SJCRH30 (cell line): ENCODE measurements at places on chromosomes 5 and 9. TPM values are rescaled to one million over a fixed set of nuclear protein-coding genes. Genes with fewer than 3 reads are reported as not detected.

The IRGM gene
- total RNA-seq = not detected in 2 replicates

The IL4 gene
- not detected in 2 replicates for total RNA-seq

The RORB gene
- total RNA-seq = not detected in 2 replicates

DNA sequence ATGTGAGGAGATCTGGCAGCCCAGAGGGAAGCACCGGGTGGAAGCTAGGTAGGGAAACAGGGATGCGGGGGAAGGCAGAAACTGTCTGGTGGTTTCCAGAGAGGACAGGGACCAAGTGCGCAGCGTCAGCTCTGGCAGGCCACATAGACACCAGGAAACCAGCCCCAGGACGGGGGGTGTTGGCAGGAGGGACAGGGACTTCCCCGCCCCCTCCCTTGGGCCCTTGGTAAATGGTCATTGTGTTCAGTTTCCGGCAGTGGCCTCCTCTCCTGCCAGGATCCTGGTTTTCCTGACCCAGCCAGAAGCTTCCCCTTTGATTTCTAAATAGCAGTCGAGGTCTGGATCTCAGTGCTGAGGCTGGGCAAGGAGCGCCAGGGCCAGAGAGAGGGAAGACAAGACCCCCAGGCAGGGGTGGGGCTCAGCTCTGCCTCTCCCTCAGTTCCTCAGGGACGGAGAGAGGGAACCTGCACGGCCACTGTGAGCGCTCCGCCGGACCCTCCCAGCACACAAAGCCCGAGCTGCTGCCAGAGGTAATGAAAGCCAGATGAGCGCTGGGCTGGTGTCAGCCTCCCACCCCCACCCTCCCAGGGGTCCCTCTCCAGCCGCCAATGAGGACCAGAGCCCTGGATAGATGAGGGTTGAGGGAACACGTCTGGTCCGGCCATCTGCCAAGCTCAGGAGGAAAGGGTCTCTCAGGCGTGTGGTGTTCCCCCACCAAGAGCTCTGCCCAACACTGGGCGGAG, 1.8 kb downstream of the RALGDS start:
- H3K27me3 ChIP-seq = no peaks in the 10 kb centered on the region
- DNase-seq = no peak
- no peak overlapping the region for H3K27ac ChIP-seq
- peak overlapping the region; percentile 9; the same call in 1 of the 2 replicates for H3K4me3 ChIP-seq
- no peaks in the 10 kb centered on the region for H3K36me3 ChIP-seq

DNA sequence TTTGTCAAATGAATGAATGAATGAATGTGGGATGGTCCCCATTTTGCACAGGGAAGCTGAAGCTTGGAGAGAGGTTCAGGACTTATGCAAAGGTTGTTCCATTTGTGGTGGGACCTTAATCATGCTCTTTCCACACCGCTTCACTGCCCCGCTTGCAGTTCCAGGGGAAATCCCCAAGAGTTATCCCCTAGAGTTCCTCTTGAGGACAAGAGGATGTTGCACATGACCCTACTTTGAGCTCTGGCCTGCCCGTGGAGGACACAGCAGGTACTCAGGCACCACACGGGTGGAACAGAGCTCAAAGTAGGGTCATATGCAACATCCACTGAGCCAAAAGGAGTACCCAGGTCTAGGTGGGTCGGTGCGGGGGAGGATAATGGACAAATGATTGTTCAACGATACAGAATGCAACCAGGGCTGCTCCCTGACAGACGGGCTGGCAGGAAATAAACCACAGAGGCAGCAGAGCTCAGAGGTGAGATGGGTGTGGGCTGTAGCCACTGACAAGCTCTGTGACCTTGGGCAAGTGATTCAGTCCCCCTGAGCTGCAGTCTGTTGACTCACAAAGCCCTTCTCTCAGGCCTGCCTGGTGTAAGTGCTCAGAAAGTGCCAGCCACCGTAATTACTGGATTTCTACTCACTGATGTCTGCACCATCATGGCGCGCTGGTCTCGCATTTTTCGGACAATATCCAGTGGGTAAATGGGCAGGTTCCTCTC, 60.3 kb upstream of the EPB41L4B start:
- no peaks in the 10 kb centered on the region for H3K4me1 ChIP-seq
- no peak for DNase-seq
- no peak overlapping the region for H3K4me3 ChIP-seq
- peaks cover 8% of the 10 kb centered on the region for H3K36me3 ChIP-seq
- H3K27ac ChIP-seq = no peak overlapping the region

DNA sequence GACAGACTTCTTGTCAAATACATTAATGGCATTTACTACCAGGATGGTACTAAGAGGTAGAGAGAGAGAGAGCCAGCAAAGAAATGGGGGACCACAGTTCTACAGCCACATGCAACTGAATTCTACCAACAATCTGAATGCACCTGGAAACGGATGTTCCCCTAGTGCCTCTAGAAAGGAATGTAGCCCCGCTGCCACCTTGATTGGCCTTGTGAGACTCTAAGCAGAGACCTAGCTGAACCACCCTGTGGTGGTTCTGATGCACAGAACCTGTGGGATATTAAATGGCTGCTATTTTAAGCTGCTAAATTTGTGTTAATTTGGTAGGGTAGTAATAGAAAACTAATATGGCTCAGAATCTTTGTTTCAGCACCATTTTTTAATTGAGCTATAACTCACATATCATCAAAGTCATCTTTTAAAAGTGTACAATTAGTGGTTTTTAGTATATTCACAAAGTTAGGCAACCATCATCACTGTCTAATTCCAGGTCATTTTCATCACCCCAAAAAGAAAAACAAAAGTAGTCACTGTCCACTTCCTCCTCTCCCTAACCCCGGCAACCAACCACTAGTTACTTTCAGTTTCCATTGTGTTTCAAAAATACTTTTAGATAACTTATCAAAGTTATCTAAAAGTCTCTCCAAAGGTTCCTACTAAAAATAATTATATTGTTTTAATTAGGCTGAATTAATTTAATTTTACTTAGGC, 51.7 kb downstream of the CPLANE1 start:
- H3K36me3 ChIP-seq = peaks cover 61% of the 10 kb centered on the region
- no peaks in the 10 kb centered on the region for H3K4me1 ChIP-seq
- no peaks in the 10 kb centered on the region for H3K27me3 ChIP-seq
- DNase-seq = no peak
- H3K4me3 ChIP-seq = no peak overlapping the region
